ENCODE measurements at places on chromosomes 6 and 20. TPM values are rescaled to one million over a fixed set of nuclear protein-coding genes. Genes with fewer than 3 reads are reported as not detected.

- H3K36me3 ChIP-seq, result no peaks in the 10 kb centered on the region
- no peaks in the 10 kb centered on the region for H3K27me3 ChIP-seq
- H3K4me1 ChIP-seq, result no peaks in the 10 kb centered on the region
- DNase-seq, result no peak
- H3K4me3 ChIP-seq, result no peak overlapping the region
These were observed 74.7 kb downstream of the PTCHD4 start for GRCh38 chr6:48036316-48036715.

- no peak overlapping the region for H3K27ac ChIP-seq
- DNase-seq, result no peak
- no peaks in the 10 kb centered on the region for H3K36me3 ChIP-seq
- H3K4me3 ChIP-seq, result no peak overlapping the region
- H3K4me1 ChIP-seq, result no peaks in the 10 kb centered on the region
These were observed 161.4 kb downstream of the CLIC5 start for GRCh38 chr6:45854149-45854742.

DNA sequence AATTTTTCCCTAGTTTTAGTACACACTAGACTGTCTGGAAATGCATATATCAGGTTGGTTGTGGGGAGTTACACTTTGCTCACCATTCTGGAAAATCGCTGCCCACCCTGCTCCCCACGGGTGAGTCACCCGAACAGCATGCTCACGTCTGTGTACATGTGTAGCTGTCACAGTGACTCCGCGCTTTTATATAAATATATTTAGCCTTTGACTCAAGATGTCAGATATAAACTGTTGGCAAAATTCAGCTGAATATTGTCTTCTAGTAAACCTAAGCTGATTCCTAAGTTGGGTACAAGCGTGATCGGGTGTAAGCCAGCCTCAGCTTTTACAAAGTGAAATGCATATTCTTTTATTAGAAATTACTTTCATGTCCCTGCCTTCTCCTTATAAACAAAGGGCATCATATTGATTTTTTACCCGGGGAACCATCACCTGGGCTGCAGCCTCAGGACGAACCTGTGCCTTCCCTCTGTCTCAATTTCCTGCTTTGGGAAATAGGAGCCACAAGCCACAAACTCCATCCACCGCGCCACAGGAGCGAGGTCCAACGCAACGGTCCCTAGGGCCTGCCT lies 4.3 kb downstream of the SDCBP2 start:
- H3K27me3 ChIP-seq, result no peaks in the 10 kb centered on the region
- H3K4me1 ChIP-seq, result peaks cover 18% of the 10 kb centered on the region
- no peak for DNase-seq
- H3K36me3 ChIP-seq, result peaks cover 5% of the 10 kb centered on the region

DNA sequence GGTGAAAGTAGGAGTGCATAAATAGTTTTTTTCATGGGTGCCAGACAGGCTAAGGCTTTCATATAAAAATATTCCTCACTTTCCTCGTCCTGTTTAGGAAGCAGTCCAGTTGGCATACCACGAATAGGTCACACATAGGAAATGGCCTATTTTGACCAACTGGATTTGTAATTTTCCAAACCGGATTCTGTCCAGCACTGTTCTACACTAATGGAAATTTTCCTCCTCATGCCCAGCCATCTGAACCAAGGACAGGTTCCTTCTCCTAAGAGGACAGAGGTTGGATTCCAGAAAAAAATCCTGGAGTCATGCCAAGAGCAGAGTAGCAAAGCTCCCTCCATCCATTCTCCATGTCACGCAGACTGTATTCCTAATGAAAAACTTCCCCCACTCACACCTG lies 43.1 kb downstream of the PANK2 start:
- H3K27me3 ChIP-seq, result no peaks in the 10 kb centered on the region
- DNase-seq, result no peak
- H3K27ac ChIP-seq, result peak overlapping the region; percentile 75
- no peak overlapping the region for H3K4me3 ChIP-seq

- no peak for DNase-seq
- no peaks in the 10 kb centered on the region for H3K4me1 ChIP-seq
- no peak overlapping the region for H3K4me3 ChIP-seq
These were observed 19.8 kb upstream of the TINAG start for GRCh38 chr6:54288474-54288873.

- H3K4me3 ChIP-seq, result no peak overlapping the region
- no peak for DNase-seq
- no peak overlapping the region for H3K27ac ChIP-seq
- H3K27me3 ChIP-seq, result no peaks in the 10 kb centered on the region
These were observed 167.1 kb downstream of the INSM1 start for GRCh38 chr20:20535051-20535450.

- peaks cover 88% of the 10 kb centered on the region for H3K4me1 ChIP-seq
- DNase-seq, result peak; percentile 52
- H3K27ac ChIP-seq, result peak overlapping the region; percentile 82
- no peaks in the 10 kb centered on the region for H3K27me3 ChIP-seq
- H3K36me3 ChIP-seq, result peaks cover 7% of the 10 kb centered on the region
These were observed 19.3 kb downstream of the FGD2 start for GRCh38 chr6:37024656-37025337.

GRCh38 chr20:59160389-59161115 lies 3.1 kb upstream of the ZNF831 start:
- H3K4me3 ChIP-seq, result peak overlapping the region; percentile 74
- H3K27ac ChIP-seq, result peak overlapping the region; percentile 93
- no peak for DNase-seq
- H3K36me3 ChIP-seq, result peaks cover 14% of the 10 kb centered on the region

The GPR6 gene
- not detected for total RNA-seq

DNA sequence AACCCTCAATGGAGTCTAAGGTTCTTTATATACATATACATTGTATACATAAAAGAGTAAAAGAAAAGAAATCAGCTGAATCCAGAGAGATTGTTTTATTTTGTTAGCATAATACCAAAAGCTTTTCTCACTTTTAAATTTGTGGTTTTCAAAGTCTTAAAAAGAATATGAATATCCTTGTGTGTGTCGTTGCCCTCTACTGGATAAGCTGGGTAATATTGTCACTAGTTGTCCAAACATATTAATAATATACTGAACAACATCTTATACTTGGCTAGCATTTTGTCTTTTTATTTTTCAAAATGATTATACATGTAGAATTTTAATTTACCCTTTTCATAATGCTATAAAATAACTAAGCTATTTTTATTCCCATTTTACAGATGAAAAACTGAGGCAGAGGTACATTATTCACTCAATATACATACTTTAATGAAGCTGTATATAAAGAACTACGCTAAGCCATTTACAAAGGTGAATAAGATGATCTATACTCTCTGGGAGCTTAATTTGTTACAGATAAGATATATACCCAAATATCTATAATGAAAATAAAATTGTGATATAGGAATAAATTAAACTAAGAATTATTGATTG lies 531.7 kb downstream of the TFAP2B start:
- no peaks in the 10 kb centered on the region for H3K27me3 ChIP-seq
- DNase-seq, result no peak
- H3K4me3 ChIP-seq, result no peak overlapping the region
- no peaks in the 10 kb centered on the region for H3K36me3 ChIP-seq

The FOXQ1 gene
- total RNA-seq, result not detected

The ENPP3 gene
- 0.19 TPM for total RNA-seq

The GJA10 gene
- not detected for total RNA-seq

The STX11 gene
- total RNA-seq, result 14.5 TPM

DNA sequence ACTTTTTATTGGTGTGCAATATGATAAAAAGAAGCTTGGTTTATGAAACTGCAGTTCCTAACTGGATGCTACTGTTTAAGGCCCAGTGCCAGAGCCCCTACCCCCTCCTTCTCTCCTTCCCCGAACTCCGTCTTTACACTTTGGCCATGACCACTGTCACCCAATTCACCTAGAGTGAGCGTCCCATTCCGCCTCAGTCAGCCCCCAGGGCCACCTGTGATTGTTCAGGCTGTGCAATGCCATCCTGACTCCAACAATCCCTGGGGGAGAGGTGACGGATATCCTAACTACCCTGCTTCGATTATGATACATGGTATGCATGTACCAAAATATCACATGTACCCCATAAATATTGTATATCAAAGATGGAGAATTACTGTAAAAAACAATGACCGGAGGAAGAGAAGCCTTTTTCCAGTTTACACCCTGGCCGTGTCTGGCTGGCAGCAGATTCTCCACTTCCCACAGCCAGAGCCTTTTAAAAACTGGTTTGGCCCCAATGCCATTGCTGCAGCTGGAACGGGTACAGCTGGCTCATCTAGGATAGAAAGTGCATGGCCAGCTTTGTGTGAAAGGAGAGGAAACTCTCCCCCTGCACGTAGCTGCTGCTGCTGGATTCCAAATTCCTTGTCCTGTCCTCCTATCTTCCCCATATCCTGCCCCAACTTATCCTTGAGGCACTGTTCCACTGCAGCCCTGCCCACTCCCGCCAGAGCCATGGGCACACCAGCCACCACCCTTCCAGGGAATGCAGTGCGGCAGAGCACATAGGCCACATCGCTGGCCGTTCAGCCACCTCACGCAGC lies 99.7 kb downstream of the JPH2 start:
- H3K27ac ChIP-seq, result no peak overlapping the region
- no peak overlapping the region for H3K4me3 ChIP-seq
- H3K27me3 ChIP-seq, result peaks cover 3% of the 10 kb centered on the region
- no peaks in the 10 kb centered on the region for H3K4me1 ChIP-seq

The GOPC gene
- 25.4 TPM for total RNA-seq

DNA sequence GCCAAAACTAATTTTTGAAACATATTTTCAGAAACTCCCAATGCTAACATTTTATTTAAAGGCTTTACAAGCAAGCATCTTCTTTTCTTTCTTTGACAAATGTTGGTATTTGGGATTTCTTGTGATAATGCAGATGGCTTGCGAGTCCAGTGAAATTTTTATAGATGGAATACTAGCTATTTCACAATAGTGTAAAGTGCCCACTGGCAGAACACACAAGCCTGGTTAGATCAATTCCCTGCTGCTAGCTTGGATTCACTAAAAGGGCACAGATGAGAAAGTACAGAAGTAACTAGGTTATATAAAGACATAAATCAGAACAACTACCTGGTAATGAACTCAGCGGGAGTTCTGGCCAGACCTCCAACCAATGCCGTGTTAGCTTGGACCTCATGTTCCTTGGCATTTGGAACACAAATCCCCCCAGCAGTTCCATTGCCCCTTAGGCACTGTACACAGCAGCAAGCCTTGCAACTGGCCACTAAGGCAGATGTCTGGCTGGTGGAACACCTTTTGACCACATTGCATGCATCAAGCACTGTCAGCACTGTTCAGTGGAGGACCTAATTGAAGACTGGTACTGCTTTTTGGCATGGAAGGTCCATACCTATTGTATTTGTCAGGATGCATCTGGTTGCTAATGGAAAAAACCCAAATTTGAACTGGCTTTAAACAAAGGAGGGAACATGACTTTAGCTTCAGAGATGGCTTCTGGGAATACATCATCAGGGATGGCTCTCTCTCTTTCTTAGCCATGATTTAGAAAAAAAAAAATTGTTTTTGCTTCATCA lies 15.6 kb upstream of the ZFP64 start:
- H3K27me3 ChIP-seq, result peaks cover 4% of the 10 kb centered on the region
- no peak for DNase-seq
- no peak overlapping the region for H3K27ac ChIP-seq
- H3K4me1 ChIP-seq, result no peaks in the 10 kb centered on the region
- H3K4me3 ChIP-seq, result no peak overlapping the region
- H3K36me3 ChIP-seq, result no peaks in the 10 kb centered on the region

- H3K4me1 ChIP-seq, result peaks cover 57% of the 10 kb centered on the region
- peaks cover 53% of the 10 kb centered on the region for H3K36me3 ChIP-seq
- DNase-seq, result peak; percentile 33
- H3K4me3 ChIP-seq, result peak overlapping the region; percentile 99
These were observed 595 bp downstream of the FBXO5 start for GRCh38 chr6:152981989-152982903.

The FKBP1C gene
- total RNA-seq, result 0.92 TPM

GRCh38 chr6:21115111-21115510 lies 478.4 kb upstream of the SOX4 start:
- no peaks in the 10 kb centered on the region for H3K4me1 ChIP-seq
- H3K36me3 ChIP-seq, result no peaks in the 10 kb centered on the region
- H3K4me3 ChIP-seq, result no peak overlapping the region
- H3K27ac ChIP-seq, result no peak overlapping the region
- DNase-seq, result no peak
